Stimulated activated CD4-positive, alpha-beta T cell treated with anti-CD3 and anti-CD28 coated beads, Interleukin-1b, Interleukin-23, amount 100 ng/mL, for 1 hour (primary cell): ENCODE measurements at places on chromosomes 12 and 14.

DNA sequence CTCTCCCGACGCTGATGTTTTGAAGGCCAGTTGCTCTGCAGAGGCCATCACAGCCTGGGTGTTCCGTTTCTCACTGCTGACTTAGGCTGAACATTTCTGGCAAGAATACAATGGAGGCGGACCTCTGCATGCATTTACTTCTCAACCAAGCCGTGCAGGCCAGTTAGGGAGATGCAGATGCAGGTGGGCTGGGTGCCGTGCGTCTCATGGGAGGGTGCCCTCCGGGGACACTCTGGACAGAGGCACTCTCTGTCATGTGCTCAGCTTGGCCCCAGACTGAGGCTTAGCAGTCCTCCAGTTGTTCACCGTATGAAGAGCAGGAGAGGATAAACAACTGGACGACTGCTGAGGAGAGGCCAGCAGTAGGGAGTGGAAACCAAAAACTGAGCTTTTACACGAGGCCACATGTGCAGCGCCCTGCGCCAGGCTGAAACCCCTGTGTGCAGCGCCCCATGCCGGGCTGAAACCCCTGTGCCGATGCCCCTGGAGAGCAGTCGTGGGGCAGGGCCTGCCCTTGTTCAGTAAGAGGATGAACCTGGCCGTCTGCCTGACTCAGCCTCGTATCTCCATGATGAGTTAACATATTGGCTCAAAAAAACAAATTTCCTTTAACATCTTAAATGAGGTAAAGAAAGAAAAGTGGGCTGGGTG is 32.3 kb downstream of the DDX51 start:
- no peak for DNase-seq

- no peak for DNase-seq
Observed at GRCh38 chr14:53929871-53930715, 26.5 kb downstream of the BMP4 start.

DNA sequence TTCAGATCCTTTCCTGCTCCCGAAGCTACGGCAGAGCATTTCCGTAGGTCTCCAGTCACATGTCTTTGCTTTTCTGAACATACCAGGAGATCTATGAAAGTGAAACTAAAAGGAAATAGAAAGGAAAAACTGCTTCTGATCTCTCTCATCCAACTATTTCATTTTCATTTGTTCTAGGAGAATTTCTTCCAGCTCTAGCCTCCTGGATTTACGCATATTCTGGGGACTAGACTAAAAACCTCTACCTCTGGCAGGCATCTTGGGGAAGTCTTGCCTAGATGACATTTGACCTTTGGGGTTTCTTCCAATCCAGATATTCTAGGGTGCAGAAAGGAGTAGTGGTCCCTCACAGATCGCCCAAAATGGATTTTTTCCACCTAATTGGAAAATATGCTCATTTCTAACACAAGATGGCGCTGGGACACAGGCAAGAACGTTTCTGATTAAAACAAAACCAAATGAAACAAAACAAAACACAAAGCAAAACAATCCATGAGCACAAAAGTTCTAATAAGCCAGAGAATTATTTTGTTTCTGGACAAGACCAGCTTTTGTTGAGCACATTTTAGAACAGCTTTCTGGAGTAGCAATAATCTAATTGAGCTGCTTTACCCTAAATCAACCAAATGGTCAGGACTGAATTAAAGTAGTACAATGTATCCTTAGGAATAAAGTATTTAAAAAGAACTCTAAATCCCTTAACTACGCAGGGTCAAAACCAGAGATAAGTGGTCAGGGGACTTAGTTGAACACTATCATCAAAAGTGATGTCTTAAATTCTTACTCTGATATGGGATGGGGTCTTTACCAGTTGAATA is 12.3 kb upstream of the PARP11 start:
- no peak for DNase-seq

- no peak for DNase-seq
Observed at GRCh38 chr12:39429809-39430208, 13.1 kb downstream of the KIF21A start.

- DNase-seq = no peak
Observed at GRCh38 chr14:50620341-50620740, 47.8 kb downstream of the SAV1 start.

- no peak for DNase-seq
Observed at GRCh38 chr14:91089958-91090535, 23.8 kb upstream of the DGLUCY start.

DNA sequence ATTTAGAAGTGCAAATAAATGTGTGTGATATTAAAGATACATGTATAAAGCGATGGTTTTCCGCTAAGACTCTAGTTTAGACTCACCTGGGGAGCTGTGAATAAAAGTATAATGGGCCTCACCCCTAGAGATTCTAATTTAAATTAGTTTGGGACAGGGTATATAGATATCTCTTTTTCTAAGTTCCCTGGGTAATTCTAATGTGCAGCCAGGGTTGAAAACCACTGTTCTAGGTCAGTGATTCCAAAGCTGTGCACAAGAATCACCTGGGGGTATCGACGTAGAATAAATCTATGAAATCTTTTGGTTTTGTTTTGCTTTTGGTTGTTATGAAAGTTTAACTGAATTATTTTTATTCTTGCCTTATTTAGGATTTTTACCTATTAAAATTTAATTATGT is 302.1 kb downstream of the KCNH5 start:
- no peak for DNase-seq

GRCh38 chr12:51901881-51902280 is 5.4 kb upstream of the ACVRL1 start:
- no peak for DNase-seq

DNA sequence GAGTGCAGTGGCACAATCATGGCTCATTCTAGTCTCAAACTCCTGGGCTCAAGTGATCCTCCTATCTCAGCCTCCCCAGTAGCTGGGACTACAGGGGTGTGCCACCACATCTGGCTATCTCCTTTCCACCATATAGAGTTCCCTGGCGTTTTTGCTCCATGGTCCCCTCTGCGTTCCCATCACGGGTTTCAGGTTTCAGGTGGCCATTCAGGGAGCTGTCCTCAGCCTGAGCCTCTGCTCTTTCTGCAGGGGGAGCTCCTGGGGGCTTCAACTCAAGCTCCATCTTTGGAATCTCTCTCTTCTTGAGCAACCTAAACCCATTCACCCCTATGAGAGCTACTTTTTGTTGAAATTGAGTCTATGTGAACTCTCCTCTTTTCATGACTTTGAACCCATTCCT is 11.6 kb downstream of the SMIM41 start:
- DNase-seq = no peak

DNA sequence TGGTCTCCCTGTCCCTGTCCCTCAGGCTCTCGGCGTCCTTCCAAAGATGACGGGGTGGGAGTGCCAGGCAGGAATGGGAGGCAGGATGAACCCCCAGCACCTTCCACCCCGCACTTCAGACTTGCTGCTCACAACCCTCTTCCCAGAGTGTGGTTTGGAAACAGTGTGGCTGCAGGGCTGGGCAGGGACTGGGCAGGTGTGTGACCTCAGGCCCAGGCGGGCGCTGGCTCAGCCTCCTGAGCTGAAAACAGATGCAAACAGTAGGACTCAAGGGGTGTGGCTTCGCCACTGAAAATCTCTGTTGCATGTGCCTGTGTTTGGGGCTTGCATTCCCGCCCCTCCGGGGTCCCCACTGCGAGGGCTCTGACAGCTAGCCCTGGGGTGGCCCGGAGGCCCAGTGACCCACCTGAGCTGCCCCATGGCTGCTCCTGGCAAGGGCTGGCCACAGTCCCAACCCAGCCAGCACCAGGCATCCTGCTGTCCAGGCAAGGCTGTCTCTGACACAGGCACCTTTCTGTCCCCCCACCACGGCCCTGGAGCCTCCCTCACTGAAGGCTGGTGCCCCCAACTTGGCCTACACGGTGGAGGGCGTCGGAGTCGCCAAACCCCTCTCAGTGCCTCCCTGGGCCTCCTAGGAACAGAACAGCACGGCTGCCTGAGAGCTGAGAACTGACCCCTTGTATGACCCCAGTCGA is 46.1 kb downstream of the BEGAIN start:
- DNase-seq = no peak

GRCh38 chr12:119301379-119301778 is 33.1 kb upstream of the CCDC60 start:
- no peak for DNase-seq

- no peak for DNase-seq
Observed at GRCh38 chr14:25394356-25394755, 344.4 kb upstream of the STXBP6 start.

DNA sequence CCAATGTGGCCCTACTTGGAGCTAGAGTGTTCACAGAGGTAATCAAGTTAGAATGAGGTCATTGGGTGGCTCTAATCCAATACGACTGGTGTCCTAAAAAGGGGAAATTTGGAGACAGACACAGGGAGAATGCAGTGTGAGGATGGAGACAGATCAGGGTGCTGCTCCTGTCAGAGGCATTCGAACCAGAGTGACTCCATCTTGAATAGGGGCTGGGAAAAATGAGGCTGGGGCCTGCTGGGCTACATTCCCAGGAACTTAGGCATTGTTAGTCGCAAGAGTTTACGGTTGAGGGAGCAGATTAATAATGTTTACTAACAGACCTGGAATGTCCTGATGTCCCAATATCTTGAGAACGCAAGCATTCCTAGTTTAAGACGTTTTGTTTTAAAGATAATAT is 20.2 kb downstream of the TNFAIP2 start:
- DNase-seq = no peak
